ENCODE measurements at places on chromosomes 5 and 9.

- no peak for DNase-seq
Observed at GRCh38 chr5:157469073-157469472, 9.1 kb downstream of the NIPAL4 start.

GRCh38 chr9:113444736-113445135 is 18.8 kb upstream of the RGS3 start:
- no peak for DNase-seq

DNA sequence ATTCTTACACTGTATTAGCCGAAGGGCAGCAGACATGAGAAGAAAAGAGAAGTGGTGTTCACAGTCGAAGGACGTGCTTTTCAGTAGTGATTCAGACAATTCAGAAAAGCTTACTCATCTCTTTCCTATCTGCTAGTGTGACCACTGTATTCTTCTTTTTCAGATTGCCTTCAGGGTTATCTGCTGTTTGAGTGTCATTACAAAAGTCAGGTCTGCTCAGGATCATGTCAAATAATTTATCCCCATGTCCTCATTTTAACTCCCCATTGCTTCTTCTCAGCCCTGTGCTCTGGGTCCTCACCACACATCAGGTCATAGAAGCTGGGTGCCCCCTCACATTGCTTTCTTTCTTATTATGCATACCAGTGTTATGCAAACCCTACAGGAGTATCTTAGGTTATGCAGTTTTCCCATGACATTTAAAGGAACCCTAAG is 394.0 kb downstream of the CETN3 start:
- peak; percentile 67 for DNase-seq

GRCh38 chr5:76715486-76715735 is 515 bp upstream of the F2R start:
- DNase-seq: no peak

- DNase-seq: no peak
Observed at GRCh38 chr5:88691945-88692868, 190.8 kb downstream of the MEF2C start.

DNA sequence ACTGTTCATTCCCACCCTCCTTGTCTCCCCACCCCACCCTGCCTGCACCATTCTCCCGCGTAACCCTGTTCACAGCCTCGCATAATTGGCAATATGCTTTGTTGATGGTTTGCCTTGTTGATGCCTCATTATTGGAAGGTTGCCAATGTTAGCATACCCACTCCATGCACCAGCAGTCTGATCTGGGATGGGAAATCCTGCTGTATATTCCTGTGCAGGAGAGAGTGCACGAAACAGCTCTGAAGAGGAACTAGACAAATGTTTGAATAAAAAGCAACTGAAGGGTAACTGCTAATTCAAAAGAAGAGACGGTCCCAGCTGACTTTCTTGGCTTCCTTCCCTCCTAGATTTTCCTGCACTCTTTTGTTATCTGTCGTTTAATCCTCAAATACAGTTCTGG is 271.7 kb upstream of the TLE4 start:
- no peak for DNase-seq

DNA sequence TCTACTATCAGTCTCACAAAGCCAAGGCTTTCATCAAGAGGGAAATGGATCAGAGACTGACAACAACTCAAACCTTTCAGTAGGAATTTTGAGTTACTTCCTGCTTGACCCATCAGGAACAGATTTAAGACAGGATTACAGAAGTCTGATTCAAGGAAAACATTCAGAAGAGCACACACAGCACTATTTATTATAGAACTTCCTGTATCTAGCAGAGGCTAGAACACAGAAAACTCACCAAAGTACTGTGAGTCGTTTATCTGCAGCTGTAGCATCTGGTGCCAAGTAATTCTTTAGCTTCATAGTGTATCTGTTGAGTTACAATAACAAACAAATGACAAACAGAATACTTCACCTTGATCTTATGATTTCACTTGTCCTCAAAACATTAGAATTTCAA is 13.8 kb downstream of the LEAP2 start:
- DNase-seq: no peak

GRCh38 chr5:137611794-137612435 is 112.8 kb upstream of the SPOCK1 start:
- no peak for DNase-seq

- no peak for DNase-seq
Observed at GRCh38 chr5:61915646-61916045, 390.4 kb upstream of the KIF2A start.

DNA sequence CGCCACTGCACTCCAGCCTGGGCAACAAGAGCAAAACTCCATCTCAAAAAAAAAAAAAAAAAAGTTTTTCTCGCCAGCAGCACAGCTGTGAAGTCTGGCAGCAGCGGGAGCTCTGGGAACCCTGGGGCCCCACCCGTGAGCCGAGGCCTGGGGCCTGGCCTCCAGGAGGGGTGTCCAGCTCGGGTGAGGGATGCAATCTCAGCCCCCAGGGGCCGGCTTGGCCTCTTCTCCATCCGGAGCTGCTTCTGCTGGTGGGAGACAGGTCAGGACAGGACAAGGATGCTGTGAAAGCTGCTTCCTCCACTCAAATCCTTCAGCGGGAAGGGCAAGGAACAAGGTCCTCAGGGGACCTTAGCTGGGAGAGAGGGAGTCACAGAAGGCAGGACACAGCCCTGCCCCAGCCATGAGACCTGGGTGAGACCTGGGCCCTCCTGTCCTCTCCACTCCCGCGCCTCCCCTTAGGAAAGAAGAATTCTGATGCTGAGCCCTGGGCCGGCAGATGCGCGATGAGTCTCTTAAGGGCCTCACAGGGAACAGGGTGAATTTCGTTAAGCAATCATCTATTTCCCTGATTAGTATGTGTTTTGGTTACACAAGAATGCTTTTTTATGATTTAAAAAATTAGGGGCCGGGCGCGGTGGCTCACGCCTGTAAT is 30.6 kb downstream of the PLPP7 start:
- DNase-seq: no peak

GRCh38 chr9:6907772-6908381 is 150.1 kb downstream of the KDM4C start:
- DNase-seq: peak; percentile 69

DNA sequence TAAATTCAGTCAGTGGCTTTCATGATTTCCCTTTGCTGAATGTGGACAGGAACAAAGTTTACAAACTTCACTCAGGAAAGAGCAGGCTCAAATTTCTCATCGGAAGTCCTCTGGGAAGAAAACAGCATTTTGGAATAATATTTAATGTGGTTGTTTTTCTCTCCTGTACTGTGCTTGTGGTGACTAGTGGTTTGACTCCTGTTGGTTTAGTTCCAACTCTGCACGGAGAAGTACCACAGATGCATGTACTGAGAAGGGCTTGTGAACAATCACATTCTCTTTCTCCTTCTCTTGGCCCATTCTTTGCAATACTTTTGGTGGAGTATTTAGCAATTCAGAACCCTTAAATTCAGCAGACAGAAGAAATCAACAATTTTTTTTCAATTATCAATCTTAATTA is 13.3 kb downstream of the MPDZ start:
- DNase-seq: peak; percentile 78

- no peak for DNase-seq
Observed at GRCh38 chr5:179864686-179865085, 6.1 kb upstream of the MRNIP start.

DNA sequence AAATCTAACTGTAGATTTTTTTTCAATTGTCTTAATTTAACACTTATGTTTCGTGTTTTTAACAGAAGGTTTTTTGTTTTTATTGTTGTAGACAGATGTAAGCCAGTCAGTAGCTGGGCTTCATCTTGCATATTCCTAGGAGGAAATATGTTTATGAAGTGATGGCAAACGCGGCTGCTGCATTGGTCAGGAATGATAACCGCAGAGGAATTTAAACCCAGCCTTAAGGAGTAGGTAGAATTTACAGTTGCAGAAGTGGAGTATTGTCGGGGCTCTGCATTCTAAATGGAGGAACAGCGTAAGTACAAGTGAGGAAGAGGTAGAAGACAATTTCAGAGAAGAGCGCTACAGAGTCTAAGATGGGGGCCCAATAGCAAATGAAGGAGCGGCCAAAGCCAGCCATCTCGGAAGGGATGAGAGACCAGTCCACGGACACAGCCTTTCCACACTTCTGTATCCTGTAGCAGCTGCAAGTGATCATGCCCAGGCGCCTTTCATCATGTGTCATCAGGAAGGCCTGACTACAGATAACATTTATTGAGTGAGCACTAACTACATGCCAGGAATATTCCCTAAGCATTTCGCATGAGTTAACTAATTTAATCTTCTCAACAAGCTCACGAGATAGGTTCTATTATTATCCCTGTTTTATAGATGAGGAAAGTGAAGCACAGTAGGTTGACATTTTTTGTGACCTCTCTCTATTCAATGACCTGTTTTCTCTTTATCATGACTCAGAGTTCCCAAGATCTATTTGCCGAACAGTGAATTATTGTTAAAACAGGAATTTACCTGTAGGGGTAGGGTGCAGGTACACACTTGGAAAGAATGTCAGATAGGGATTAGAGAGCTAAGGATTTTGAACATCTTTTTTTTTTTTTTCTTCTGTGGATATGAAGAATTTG is 38.1 kb downstream of the CMYA5 start:
- DNase-seq: peak; percentile 28

Data from cardiac fibroblast (primary cell).